Activated T-helper 2 cell treated with anti-CD3 and anti-CD28 coated beads, Interferon-gamma antibody, Interleukin-2, Interleukin-4, amounts not matched to agents 10 μg/mL and 5 μg/mL and 100 μg/mL, durations not matched to agents 14 hours and 24 hours and 36 hours (primary cell): ENCODE measurements at places on chromosomes 2 and 18. TPM values are rescaled to one million over a fixed set of nuclear protein-coding genes. Genes with fewer than 3 reads are reported as not detected.
A peak's percentile ranks its signal among the peaks of the same experiment; 100 is the strongest.

- H3K4me3 ChIP-seq, result no peak overlapping the region
- H3K36me3 ChIP-seq, result peaks cover 13% of the 10 kb centered on the region
- no peak for DNase-seq
- H3K27ac ChIP-seq, result peak overlapping the region; percentile 92
- peaks cover 79% of the 10 kb centered on the region for H3K4me1 ChIP-seq
Measured at GRCh38 chr2:203893401-203893800, 25.8 kb downstream of the CTLA4 start.

DNA sequence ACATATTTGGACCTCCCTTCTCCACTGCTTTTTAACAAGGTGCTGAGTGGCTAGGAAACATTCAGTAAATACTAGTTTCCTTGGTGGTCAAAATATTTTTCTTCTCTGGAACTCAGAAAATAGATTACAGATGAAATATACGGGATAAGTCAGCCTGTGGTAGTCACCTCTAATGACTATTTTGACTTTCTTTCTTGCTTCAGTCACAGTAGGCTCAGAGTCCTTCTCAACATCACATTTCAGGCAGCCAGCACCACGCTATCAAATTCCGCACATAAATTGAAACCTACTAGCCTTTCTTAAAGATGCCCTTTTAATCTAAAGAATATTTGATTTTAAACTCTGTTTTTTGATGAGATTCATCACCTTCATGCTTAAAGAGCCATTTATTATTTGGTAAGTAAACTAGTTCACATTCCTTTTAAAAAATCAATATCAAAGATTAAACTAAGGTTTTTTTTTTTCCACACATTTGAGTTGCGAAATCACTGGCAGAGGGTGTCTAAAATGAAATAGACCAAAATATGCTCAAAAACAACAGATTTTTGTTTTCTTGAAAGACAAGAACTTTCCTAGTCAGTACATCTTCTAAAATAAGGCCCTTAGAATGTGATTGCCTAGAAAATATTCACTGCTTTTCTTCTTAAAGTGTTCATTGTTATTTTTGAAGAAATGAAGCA lies 181.5 kb downstream of the NRXN1 start:
- no peak overlapping the region for H3K27ac ChIP-seq
- H3K36me3 ChIP-seq, result no peaks in the 10 kb centered on the region
- H3K4me3 ChIP-seq, result no peak overlapping the region
- H3K4me1 ChIP-seq, result no peaks in the 10 kb centered on the region
- DNase-seq, result no peak
- no peaks in the 10 kb centered on the region for H3K27me3 ChIP-seq

GRCh38 chr2:45008296-45009129 lies 739 bp downstream of the SIX2 start:
- peaks cover 89% of the 10 kb centered on the region for H3K27me3 ChIP-seq
- peak overlapping the region; percentile 37 for H3K4me3 ChIP-seq
- H3K36me3 ChIP-seq, result no peaks in the 10 kb centered on the region
- no peak overlapping the region for H3K27ac ChIP-seq
- peaks cover 6% of the 10 kb centered on the region for H3K4me1 ChIP-seq
- no peak for DNase-seq

GRCh38 chr18:44465381-44465841 lies 215.3 kb upstream of the SETBP1 start:
- H3K4me3 ChIP-seq, result no peak overlapping the region
- H3K27me3 ChIP-seq, result no peaks in the 10 kb centered on the region
- H3K36me3 ChIP-seq, result no peaks in the 10 kb centered on the region
- no peak overlapping the region for H3K27ac ChIP-seq
- no peak for DNase-seq

DNA sequence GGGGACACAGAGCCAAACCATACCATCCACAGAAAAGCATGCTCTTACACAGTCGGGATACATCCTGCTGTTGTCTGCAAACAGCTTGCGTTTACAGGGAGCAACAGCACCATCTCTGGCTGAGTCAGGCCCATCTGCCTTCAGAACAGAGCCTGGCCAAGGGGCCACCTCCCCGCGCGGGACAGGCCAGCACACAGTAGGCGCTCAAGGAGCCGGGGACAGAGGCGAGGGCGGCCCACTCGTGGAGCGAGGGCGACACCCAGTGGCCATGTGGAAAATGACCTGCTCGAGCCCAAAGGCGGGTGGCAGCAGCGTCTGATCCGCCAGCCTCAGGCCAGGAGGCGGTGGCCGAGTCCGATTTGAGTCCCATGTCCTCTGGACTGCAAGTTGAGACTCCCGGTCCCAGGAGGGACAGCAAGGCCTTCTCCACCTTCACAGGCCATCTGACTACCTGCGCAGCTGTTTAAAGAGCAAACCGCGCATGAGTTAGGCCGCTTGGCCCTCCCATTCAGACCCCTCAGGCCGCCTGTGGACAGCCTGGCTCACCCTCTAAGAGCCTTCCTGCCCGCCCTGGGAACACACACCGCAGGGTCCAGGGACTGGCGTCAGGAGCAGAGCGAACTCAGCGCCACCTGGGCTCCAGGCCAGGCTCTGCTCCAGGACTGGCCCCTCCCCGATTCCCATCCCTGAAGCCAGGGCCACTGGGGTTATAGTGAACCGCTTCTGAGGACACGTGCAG lies 38.3 kb downstream of the TTC32 start:
- H3K27me3 ChIP-seq, result peaks cover 1% of the 10 kb centered on the region
- H3K27ac ChIP-seq, result no peak overlapping the region
- H3K4me3 ChIP-seq, result no peak overlapping the region
- peak; percentile 50 for DNase-seq

DNA sequence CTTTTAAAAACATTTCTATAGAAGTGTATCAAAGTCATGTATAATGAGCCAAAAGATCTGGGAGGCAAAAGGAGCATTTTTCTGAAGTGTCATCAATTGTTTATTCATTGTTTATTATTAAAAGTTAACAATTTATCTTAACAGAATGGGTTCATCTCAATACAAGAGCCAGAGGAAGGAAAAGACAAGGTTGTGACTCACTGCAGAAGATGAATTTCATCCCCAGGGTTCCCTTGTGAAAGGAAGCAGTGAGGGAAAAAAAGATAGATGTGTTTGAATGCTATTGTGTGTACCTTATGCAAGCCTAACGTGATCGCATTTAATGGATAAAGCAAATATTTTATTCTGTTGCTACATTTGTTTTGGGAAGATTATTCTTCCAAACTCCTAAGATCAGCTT lies 286.3 kb downstream of the PIEZO2 start:
- no peak for DNase-seq
- H3K36me3 ChIP-seq, result no peaks in the 10 kb centered on the region
- no peak overlapping the region for H3K27ac ChIP-seq
- H3K4me1 ChIP-seq, result no peaks in the 10 kb centered on the region
- H3K4me3 ChIP-seq, result no peak overlapping the region

DNA sequence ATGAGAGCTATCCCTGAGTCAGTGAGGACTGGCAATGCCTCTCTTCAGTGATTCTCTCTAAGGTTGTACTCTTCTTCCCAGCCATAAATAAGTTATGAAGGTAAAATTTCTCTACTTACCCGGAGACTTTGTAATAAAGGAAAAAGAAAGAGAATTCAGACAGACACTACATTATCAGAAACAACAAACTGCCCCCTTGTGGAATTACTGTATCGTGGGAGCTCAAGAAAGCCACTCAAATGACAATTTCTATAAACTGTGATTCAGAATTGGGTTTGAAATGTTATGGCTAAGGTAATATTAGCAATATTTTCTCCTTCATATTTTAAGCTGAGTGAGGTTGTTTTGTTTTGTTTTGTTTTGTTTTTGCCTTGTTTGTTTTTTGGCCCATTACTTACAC lies 155.8 kb upstream of the TANK start:
- peaks cover 20% of the 10 kb centered on the region for H3K27me3 ChIP-seq
- no peak overlapping the region for H3K27ac ChIP-seq
- H3K4me3 ChIP-seq, result no peak overlapping the region
- no peaks in the 10 kb centered on the region for H3K4me1 ChIP-seq
- H3K36me3 ChIP-seq, result no peaks in the 10 kb centered on the region
- no peak for DNase-seq

CYP27C1 gene
- not detected in 2 replicates for total RNA-seq

DNA sequence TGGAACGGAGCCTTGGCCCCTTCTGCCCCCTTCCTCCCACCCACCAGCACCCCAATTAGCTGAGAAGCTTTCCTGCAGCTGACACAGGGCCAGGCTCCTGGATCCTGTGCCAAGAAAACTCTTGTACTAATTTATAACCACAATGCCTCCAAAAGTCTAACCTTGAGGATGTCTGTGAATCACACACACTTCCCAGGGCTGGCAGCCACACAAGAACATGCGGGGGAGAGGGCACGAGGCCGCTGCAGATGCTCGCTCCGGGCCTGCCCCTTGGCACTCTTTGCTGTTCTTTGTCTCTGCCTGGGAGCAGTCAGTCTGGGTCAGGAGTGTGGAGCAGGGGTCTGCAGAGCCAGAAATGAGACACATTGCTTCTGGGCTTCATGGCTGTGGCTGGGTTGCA lies 62.7 kb upstream of the KIF5C start:
- H3K27ac ChIP-seq, result no peak overlapping the region
- peaks cover 13% of the 10 kb centered on the region for H3K27me3 ChIP-seq
- no peaks in the 10 kb centered on the region for H3K36me3 ChIP-seq
- H3K4me3 ChIP-seq, result no peak overlapping the region
- peaks cover 20% of the 10 kb centered on the region for H3K4me1 ChIP-seq
- no peak for DNase-seq

- DNase-seq, result no peak
- H3K27ac ChIP-seq, result no peak overlapping the region
Measured at GRCh38 chr2:149594411-149594810, 6.8 kb upstream of the MMADHC start.

DNA sequence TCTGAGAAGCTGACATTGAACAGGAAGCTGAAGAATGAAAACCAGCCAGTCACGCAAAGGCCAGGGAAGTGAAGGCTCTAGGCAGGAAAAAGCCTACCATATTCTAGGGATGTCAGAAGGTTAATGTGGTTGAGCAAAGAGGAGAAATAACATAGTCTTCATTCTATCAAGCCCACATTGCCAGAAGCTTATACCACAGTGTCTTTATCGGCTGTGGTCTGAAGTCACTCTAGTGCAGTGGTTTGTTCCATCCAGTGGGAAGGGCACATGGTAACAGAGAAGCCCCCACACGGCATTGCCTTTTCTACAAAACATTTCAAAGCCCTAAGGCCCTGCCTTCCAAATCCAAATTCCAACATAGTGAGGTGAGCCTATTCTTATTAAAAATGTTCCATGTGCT lies 311.3 kb downstream of the TNS1 start:
- no peaks in the 10 kb centered on the region for H3K27me3 ChIP-seq
- H3K36me3 ChIP-seq, result no peaks in the 10 kb centered on the region
- H3K4me3 ChIP-seq, result no peak overlapping the region
- DNase-seq, result no peak
- peaks cover 8% of the 10 kb centered on the region for H3K4me1 ChIP-seq
- H3K27ac ChIP-seq, result no peak overlapping the region

GRCh38 chr2:25158096-25158852 lies 10.1 kb downstream of the POMC start:
- H3K27ac ChIP-seq, result no peak overlapping the region
- H3K27me3 ChIP-seq, result no peaks in the 10 kb centered on the region
- no peak overlapping the region for H3K4me3 ChIP-seq
- DNase-seq, result no peak
- H3K4me1 ChIP-seq, result peaks cover 12% of the 10 kb centered on the region

GRCh38 chr2:148928395-148928794 lies 53.4 kb downstream of the KIF5C start:
- H3K4me1 ChIP-seq, result peaks cover 27% of the 10 kb centered on the region
- no peak for DNase-seq
- H3K27ac ChIP-seq, result no peak overlapping the region
- H3K36me3 ChIP-seq, result peaks cover 4% of the 10 kb centered on the region
- H3K4me3 ChIP-seq, result no peak overlapping the region

DNA sequence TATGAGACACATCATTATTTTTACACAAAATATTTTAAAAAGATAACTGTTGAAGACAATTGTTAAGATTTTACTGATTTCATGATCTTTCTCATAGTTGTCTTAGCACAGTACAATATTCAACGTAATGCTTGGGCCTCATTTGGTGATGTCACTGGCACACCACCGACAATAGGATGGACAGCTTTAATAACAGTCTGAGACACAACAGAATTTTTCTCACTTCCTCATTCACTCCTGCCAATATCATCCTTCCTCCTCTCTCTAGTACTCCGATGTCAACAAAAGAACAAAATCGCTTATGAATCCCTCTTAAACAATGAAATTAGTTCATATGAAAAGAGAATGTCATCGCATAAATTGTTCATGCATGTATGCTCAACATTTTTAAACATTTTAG lies 461.9 kb upstream of the CDH7 start:
- no peaks in the 10 kb centered on the region for H3K4me1 ChIP-seq
- no peak overlapping the region for H3K27ac ChIP-seq
- no peaks in the 10 kb centered on the region for H3K27me3 ChIP-seq
- H3K36me3 ChIP-seq, result no peaks in the 10 kb centered on the region
- no peak overlapping the region for H3K4me3 ChIP-seq

- peaks cover 10% of the 10 kb centered on the region for H3K27me3 ChIP-seq
- H3K4me3 ChIP-seq, result peak overlapping the region; percentile 42
- no peak for DNase-seq
- H3K4me1 ChIP-seq, result peaks cover 43% of the 10 kb centered on the region
Measured at GRCh38 chr2:197934261-197934933, 130.0 kb downstream of the PLCL1 start.

- no peak overlapping the region for H3K4me3 ChIP-seq
- H3K36me3 ChIP-seq, result no peaks in the 10 kb centered on the region
- H3K4me1 ChIP-seq, result no peaks in the 10 kb centered on the region
- H3K27me3 ChIP-seq, result peaks cover 9% of the 10 kb centered on the region
- no peak for DNase-seq
Measured at GRCh38 chr2:166614029-166614428, 120.0 kb upstream of the SCN7A start.

DNA sequence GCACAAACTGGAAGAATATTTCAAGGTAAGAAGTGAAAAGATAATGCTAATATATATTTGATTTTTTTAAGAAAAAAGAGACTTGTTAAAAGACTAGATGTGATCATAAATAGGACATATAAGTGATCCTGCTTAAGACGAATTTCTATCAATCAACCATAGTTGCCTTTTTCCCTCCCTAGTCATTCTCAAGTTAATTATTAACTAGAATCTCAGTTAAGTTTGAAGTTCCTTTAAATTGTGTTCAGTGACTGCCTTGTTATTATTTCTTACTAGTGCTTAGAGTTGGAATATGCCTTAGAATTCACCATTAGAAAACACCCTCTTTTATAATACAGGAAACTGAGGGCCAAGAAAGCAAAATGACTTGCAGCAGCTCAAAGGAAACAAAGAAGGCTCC lies 141.5 kb upstream of the SP5 start:
- no peaks in the 10 kb centered on the region for H3K36me3 ChIP-seq
- no peak overlapping the region for H3K27ac ChIP-seq
- H3K4me3 ChIP-seq, result no peak overlapping the region
- H3K27me3 ChIP-seq, result peaks cover 13% of the 10 kb centered on the region
- peaks cover 1% of the 10 kb centered on the region for H3K4me1 ChIP-seq

GRCh38 chr2:33441235-33441810 lies 35.1 kb upstream of the RASGRP3 start:
- peaks cover 27% of the 10 kb centered on the region for H3K27me3 ChIP-seq
- H3K4me1 ChIP-seq, result no peaks in the 10 kb centered on the region
- H3K4me3 ChIP-seq, result no peak overlapping the region
- DNase-seq, result no peak
- no peak overlapping the region for H3K27ac ChIP-seq

ABCA12 gene
- total RNA-seq, result not detected in 2 replicates

GRCh38 chr2:101300164-101300563 lies 8.3 kb downstream of the RNF149 start:
- DNase-seq, result no peak
- H3K27me3 ChIP-seq, result no peaks in the 10 kb centered on the region
- H3K27ac ChIP-seq, result no peak overlapping the region
- peaks cover 53% of the 10 kb centered on the region for H3K4me1 ChIP-seq
- H3K36me3 ChIP-seq, result peaks cover 48% of the 10 kb centered on the region
